ENCODE measurements at places on chromosomes 1 and 21.
A peak's percentile ranks its signal among the peaks of the same experiment; 100 is the strongest.

DNA sequence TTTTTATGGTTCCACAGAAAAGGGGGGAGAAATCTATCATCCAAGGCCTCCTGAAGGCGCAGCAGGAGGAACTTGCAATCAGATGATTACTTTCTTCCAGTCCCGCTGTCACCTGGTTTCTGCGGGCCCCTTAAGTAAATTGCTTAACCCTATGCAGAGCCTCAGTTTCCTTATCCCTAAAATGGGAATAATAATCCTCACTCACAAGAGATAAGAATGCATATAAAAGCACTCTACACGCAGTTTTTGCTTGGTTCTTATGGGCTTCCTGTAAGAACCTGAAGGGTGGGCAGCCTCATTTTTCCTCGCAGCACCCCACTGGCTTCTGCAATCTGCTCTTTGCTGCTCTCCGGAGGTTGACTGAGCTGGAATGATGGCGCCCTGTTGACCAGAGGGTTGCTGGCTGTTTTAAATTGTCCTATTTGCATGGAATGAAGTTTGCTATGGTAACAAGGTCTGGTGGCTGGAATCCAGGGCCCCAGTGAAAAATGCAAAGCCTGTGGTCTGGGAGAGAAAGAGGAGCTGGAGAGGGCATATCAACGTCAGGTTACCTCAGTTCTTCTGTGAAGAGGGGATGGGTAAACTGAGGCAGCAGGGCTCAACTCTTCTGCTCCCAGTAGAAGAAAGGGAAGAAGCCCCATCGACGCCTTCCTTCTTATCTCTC lies 1.0 kb upstream of the KAZN start:
- no peak for DNase-seq

- no peak for DNase-seq
Measured at GRCh38 chr1:58440696-58441095, 105.8 kb downstream of the OMA1 start.

DNA sequence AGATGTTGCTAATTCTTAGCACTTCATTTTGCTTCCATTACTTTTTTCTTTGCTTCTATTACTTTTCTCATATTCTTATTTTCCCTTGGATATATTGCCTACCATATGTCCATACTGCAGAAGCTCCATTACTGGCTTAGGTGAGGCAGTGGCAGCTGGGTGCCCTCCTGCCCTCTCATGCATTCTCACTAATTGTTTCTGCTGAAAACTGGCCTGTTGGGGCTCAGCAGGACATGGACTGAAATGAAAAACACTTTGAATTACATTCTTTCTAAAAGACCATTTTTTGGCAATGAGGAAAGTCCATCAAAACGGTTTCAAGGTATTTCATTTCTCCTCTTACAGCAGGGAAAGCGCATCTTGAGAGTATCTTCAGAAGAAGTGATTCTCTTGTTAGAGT lies 122.9 kb downstream of the MAST2 start:
- no peak for DNase-seq

DNA sequence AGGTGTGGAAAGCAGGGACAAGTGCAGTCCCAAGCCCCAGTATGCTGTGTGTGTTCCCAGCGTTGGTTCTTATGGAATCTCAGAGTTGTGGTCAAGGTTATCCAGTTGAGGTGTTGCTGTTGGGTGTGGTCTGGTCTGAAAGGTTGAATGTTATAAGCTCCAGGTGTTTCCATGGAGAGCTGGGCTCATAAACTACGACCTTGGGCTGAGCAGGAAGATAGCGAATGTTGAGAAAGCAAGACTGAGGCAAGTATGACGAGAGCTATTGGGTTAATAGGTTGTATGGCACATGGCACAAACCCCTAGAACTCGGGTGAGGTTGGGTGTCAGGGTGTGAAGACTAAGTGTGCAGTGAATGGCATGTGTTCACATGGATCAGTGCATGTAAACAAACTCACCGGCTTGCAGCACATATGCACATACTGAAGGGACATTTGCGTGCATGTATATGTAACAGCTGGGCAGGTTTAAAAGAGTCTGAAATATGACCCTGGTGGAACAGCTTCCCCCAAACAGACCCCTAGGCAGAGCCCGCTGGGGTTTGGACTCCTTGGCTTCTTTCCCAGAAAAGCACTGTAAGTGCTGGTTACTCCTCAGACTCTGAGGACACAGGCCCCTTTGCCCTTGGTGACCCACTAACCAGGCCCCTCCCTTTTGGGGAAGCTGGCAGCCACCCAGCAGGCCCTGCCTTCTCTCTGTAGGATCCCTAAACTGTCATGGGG lies 117.5 kb downstream of the NAV1 start:
- peak; percentile 42 for DNase-seq

DNA sequence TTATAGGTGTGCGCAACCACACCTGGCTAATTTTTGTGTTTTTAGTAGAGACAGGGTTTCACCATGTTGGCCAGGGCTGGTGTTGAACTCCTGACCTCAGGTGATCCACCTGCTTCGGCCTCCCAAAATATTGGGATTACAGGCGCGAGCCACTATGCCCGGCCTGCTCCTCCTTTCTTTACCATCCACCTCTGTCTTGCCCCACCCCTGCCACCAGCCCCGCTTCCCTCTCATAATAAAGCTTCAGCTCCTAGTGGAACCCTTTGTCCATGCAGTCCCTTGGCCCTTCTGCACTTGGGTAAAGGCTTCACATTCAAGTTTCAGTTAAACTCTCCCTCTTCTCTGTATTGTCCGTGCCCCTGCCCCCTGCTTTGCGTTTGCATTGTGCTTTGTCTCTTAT lies 120.1 kb downstream of the CAMTA1 start:
- no peak for DNase-seq

GRCh38 chr1:228350831-228351781 lies 55.5 kb downstream of the TRIM11 start:
- DNase-seq = no peak

GRCh38 chr1:184368354-184368753 lies 18.5 kb upstream of the C1orf21 start:
- no peak for DNase-seq

DNA sequence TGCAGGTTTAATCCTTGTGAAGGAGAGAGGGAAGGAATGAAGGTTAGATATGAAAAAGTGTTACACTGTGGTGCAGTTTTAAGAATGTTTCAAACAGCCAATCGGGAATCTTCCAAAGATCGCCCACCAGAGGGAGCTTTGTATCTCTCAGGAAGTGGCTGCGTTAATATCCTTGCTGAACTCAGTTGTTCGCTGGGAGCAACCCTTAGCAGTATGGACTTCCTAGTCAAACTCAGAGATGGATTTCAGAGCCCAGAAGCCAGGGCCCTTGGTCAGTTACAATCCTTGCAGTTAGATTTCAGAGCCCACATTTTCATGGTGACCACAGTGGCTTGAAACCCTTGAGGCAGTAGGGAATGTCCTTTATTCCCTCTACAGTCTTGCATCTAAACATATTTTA lies 136.2 kb downstream of the NTNG1 start:
- peak; percentile 67 for DNase-seq

DNA sequence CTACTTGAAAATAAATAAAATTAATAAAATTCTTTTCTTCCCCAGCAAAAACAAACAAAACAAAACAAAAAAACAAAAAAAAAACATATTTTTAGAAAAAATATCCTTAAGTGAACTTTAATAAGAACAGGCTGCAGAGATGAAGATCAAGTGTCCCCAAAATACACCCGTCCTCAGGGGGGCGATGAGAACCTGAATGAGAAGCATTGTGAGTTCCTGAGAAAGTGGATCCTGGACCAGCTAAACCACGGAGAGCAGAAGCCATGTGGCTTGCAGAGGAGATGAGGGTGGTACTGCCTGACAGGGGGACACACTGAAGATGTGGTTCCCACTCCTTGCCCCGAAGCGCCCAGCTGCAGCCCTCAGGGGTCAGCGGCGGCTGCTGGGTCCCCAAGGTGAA lies 89.3 kb downstream of the ITPKB start:
- DNase-seq = peak; percentile 24

- DNase-seq = no peak
Measured at GRCh38 chr1:157960773-157961172, 32.7 kb upstream of the KIRREL1 start.

DNA sequence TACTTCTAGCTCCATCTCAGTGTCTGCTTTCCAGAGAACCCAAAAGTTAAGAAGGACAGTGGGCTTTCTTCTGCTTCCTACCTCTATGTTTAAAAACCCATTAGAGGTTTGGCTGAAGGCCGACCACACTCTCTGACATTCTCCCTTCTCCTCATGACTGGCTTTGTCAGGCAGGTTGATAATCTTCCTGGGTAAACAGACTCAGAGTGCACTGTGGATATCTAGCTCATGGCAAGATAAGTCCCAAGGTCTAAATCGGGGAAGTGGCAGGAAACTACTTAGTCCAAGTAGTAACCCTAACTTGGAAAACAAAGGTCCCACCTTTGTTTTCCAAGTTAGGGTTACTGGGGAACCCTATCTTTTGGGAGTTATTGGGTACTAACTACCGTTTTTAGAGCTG lies 161.9 kb upstream of the SPAG17 start:
- DNase-seq = no peak

- no peak for DNase-seq
Measured at GRCh38 chr1:38178216-38178615, 131.6 kb upstream of the POU3F1 start.

GRCh38 chr1:15760520-15761211 lies 2.1 kb downstream of the FBLIM1 start:
- DNase-seq = peak; percentile 81

DNA sequence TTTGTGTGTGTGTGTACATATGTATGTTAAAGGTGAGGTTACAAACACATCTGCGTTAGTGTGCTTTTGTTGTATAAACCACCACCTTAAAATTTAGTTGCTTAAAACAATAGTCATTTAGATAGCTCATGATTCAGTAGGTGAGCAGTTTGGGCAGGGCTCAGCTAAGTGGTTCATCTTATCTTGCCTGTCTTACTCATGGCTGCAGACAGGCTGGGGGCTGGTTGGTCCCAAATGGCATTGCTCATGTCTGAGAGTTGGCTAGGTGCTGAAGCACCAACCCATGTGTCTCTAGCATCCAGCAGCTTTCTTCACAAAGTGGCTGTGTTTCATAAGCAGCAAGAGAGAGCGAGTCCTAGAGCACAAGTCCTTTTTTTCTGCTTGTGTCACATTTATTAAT lies 91.4 kb downstream of the MACF1 start:
- DNase-seq = no peak

GRCh38 chr21:30689822-30690221 lies 28.8 kb downstream of the KRTAP21-3 start:
- no peak for DNase-seq

GRCh38 chr1:191886977-191887376 lies 271.3 kb upstream of the RGS18 start:
- DNase-seq = no peak

GRCh38 chr1:156664046-156664766 lies 13.0 kb downstream of the NES start:
- peak; percentile 57 for DNase-seq

DNA sequence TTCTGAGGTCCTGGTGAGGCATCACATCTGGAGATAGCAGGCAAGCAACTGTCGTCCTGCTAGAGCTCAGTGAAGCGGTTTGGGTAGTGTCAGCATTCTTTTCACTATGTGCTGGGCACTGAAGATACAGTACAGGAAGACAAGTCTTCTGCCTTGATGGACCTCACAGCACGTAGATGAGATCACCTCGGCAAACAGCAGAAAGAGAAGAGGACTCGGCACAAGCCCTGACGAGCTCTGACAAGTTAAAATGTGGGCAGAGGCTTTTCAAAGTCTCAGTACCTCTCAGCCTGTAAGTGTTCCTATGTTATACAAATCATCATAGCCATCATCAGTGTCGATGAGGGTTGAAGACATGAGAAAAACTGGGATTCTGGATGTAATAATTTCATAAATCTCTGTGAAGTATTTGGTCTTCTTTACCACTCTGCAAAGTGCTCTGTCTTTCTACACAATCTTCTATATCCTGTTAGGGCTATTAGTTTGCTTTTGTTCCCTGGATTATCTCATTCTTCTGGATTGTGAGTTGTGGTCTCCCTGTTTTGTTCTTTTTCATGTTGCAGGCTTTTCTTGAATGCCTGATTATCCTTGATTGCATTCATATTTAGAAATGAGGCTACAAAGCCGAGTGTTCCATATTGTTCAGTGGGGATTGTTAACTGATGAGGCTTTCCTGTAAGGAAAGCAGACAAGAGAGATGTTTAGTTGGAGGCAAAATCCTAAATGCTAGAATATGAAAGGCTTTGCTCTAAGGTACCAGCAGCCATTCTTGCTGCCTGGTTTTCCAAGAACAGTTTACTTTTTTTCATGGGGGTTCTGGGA lies 24.2 kb downstream of the MAEL start:
- no peak for DNase-seq

GRCh38 chr1:149926296-149926695 lies 1.3 kb downstream of the SF3B4 start:
- no peak for DNase-seq

DNA sequence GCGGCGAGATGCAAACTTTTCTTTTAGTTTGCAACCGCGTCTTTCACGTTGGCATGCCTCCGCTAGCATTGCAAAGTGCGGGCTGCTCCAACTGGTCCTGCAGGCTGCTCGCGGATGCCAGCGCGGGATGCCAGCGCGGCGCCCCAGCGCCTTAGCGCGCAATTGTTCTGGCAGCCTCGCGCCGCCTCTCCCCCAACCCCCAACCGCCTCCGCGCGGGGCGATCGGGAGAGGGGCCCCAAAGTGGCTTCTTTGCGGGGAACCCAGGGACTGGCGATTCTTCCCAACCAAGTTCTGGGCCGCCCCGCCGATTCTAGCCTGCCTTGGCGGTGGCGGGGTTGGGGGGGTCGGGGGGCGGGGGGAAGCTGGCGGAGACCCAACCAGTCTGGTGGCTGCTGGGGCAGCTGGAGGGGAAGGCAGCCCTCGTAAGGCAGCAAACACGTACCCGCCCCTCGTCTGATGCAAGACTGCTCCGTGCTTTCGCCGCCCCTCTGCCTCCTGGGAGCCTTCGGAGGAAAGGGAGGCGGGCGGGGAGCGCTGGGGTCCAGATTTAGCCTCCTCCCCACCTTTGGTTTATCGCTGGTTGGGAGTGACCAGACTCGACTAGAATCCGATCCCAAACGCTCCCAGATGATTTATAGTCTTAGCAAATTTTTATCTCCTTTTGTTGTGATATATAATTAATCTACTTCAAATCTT lies 756 bp downstream of the PHGDH start:
- peak; percentile 95 for DNase-seq

GRCh38 chr1:119679223-119679622 lies 31.2 kb upstream of the ZNF697 start:
- DNase-seq = no peak

DNA sequence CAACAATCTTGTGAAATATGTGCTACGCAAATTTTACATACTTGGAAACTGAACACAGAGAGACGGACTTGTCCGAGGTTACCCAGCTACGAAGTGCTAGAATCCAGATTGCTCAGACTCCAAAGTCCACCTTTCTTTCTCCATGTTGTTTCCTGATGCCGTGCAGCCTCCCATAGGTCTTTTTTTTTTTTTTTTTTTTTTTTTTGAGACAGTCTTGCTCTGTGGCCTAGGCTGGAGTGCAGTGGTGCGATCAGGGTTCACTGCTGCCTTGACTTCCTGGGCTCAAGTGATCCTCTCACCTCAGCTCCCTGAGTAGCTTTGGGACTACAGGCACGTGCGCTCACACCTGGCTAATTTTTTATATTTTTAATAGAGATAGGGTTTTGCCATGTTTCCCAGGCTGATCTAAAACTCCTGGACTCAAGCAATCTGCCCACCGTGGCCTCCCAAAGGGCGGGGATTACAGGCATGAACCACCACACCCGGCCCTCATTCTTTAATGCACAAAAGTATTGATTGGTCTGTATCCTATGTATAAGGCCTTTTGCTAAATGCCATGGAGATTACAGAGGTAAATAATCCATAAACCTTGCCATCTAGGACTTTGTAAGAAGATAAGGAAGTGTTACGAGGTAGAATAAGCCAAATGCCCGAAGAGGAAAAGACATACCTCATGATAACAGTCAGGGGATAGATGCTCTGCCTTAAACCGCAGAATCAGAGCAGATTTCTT lies 92.8 kb downstream of the C1orf21 start:
- no peak for DNase-seq

Measured in GM03348 (cell line).